ENCODE measurements at places on chromosomes 3 and 15.

GRCh38 chr3:118671192-118671591 lies 363.5 kb downstream of the IGSF11 start:
- no peak for DNase-seq

DNA sequence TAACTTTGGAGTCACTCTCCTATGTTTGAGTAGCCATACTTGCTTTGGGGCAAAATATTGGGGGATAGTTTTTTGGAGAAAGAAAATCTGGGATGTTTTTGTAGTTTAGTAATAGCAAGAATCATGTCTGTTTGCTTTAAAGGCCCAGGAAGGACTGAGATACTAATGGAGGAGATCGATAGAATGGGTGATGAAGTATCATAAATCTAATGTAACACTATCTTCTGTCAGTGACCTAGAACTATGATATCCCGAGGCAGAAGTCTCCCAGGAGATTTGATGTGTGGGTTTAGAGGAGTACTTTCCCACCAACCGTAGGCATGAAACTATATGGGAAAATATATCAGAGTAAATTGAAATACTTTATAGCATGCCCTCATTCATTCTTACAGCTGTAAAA lies 21.0 kb upstream of the NFKBIZ start:
- no peak for DNase-seq

- DNase-seq, result no peak
Measured at GRCh38 chr15:64213646-64214045, 50.8 kb upstream of the PPIB start.

GRCh38 chr15:70202756-70203155 lies 105.0 kb upstream of the TLE3 start:
- no peak for DNase-seq

DNA sequence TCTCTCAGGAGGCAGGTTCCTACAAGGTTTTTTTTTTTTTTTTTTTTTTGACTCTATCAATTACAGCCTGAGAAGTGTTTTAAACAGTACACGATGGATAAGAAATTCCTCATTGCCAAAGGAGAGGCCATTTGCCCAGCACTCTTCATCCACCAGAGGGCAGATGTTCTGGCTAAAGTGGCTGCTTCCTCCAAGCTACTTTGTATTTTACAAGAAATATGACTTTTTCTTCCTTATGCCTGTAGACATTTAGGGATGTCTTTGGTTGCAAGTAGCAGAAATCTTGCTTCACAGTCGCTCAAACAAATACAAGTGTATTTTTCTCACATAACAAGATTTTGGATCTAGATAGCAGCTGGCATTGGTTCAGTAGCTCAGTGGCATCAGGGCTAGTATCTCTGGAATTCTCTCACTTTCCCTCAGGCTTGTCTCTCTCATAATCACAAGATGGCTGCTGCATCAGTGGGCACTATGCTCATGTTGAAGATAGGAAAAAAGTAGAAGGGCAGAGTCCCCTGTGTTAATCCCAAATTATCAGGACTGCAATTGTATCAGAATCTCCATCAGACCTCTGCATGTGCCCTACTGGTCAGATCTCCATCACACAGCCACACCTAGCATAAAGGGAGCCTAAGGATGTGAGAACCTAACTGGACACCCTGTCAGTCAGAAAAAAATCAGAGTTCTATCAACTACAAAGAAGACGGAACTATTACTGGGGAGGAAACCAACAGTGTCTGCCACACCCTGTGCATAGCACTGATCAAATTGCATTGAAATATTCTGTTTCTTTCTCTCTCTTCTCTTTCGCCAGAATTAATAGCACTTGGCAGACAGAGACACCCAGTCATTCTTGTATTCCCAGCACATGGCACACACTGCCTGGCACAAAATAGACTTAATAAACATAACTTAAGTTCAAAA lies 138.9 kb upstream of the COL8A1 start:
- DNase-seq, result no peak

All from CD4-positive, alpha-beta T cell treated with Interleukin-4 for 4 hours (primary cell).